ENCODE measurements at places on chromosomes 7 and 10. TPM values are rescaled to one million over a fixed set of nuclear protein-coding genes. Genes with fewer than 3 reads are reported as not detected.

DNA sequence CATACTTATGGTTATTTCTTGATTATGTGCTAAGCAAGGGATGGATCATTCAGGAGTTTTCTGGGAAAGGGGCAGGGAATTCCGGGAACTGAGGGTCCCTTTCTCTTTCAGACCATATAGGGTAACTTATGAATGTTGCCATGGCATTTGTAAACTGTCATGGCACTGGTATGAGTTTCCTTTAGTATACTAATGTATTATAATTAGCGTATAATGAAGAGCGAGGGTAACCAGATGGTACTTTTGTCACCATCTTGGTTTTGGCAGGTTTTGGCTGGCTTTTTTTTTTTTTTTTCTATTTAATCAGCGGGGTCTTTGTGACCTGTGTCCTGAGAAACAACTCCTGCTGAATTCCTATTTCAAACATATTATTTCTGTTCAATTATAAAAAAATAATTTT, 237.6 kb upstream of the PTER start:
- DNase-seq, result no peak

DNA sequence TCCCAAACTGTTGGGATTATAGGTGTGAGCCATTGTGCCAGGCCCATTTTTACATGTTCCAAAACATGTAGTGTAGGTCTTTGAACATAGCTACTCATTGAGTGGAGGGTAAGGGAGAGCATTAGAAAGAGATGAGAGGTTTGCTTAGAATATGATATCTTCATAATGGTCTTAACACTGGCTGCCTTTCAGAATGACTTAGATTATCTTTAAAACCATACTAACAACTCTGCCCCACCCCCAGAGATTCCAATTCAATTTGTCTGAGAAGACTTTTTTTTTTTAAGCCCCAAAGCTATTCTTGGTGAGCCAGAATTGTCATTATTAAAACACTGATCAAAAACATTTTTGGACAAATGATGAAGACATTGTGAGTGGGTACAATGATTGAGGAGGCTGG, 168.9 kb downstream of the PHTF2 start:
- no peak for DNase-seq

- no peak for DNase-seq
Observed at GRCh38 chr10:14024329-14025202, 306.2 kb downstream of the FRMD4A start.

- DNase-seq, result no peak
Observed at GRCh38 chr7:15566476-15566875, 4.7 kb upstream of the AGMO start.

GRCh38 chr7:73715648-73716317, 3.7 kb downstream of the STX1A start:
- peak; percentile 62 for DNase-seq

The FAM25G gene
- not detected for polyA plus RNA-seq

The POLR2J2 gene
- 6.7 TPM for polyA plus RNA-seq

GRCh38 chr10:59702347-59702746, 7.3 kb downstream of the SLC16A9 start:
- no peak for DNase-seq

GRCh38 chr10:132705173-132705572, 80.8 kb downstream of the NKX6-2 start:
- DNase-seq, result no peak

DNA sequence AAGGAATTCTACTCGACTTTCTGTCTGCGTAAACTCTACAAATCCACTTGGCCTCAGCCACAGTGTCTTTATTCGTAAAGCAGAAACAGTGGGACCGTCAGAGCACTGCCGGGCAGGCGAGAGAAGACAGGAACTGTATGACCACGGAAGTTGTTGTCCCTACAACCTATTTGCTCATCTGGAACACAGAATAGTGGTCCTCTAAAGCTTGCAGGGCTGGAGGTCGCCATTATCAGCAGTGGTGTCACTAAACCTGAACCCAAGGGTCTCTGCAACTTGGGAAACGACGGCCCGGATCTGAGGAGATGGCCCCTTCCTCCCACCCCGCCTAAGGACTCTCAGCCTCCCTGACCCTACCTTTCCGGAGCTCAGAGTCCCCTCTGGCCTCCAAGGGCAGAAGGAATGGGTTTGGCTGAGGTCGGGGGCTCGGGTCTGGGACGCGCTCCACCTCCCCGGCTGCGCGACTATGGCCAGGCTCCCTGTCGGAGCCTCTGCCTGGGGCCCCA, 442 bp downstream of the STYXL1 start:
- DNase-seq, result no peak

DNA sequence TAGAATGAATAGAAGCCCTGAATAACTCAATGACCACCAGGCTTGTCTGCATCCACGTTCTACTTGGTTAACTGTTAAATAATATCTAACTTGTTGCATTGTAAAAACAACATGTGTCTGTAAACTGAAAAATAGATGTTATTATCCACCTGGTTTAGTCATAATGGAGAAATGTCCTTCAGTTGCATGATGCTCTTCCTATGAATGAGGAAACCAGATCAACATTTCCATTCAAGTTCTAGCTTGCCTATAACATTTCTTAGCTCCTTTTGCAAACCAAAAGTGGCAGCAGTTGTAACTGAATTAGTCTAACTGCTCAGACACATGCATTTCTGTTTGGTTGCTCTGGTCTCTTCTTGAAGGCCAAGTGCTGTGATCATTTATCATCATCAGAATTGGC, 62.9 kb upstream of the BET1 start:
- DNase-seq, result no peak

The LRRC18 gene
- polyA plus RNA-seq, result 0.12 TPM

The CRTAC1 gene
- 0.35 TPM for polyA plus RNA-seq

- no peak for DNase-seq
Observed at GRCh38 chr10:17923728-17924127, 28.0 kb upstream of the SLC39A12 start.

DNA sequence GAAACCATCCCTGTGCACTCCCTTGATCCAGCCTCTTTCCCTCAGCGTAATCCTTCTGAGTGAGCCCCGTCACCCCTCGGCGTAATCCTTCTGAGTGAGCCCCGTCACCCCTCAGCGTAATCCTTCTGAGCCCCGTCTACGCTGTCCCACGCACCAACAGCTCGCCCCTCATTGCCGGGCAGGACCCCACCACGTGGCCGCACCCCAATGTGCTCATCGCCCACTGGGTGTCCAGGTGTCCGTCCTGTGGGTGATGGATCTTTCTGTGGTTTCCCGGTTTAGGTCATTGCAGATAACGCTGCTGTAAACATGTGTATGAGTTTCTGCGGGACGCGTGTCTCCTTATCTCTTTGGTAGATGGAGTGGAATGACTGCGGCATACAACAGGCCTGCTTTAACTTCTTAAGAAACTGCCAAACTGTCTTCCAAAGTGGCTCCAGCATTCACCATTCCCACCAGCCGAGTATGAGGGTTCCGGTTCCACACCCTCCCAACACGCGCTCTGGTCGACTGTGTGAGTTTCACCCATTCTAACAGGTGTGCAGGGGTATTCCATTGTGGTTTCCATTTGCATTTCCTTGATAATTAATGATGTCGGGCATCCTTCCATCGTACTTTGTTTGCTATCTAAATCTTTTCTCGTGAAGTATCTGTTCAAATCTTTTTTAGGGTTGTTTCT, 42.1 kb upstream of the NKX6-2 start:
- no peak for DNase-seq

DNA sequence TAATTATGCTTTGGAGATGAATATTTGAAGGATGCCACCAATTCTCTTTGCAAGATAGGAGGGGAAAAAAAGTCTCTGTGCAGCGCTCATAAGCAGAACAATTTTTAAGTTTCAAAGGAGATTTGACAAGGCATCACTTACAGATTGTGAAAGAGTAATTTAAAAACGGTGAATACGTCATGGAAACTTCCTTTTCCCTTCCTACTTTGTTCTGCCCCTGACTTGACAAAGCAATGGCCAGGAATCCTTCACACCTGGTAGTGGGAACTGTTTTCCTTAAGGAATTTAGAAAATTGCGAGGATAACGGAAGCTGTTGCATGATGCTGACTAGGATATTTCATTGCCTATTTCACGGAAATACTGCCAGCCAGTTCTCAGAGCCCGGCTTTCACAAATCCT, 16.7 kb downstream of the FAM107B start:
- no peak for DNase-seq

The C10orf53 gene
- polyA plus RNA-seq, result not detected

The ZNF365 gene
- polyA plus RNA-seq, result not detected

GRCh38 chr10:70910486-70911341, 22.3 kb upstream of the PCBD1 start:
- DNase-seq, result no peak

- no peak for DNase-seq
Observed at GRCh38 chr7:154178895-154179294, 126.7 kb downstream of the DPP6 start.

The PAOX gene
- 4.7 TPM for polyA plus RNA-seq

The C10orf67 gene
- polyA plus RNA-seq, result not detected

The CCZ1B gene
- 43.9 TPM for polyA plus RNA-seq

The COL28A1 gene
- polyA plus RNA-seq, result 1.1 TPM

GRCh38 chr10:89469517-89469916, 55.1 kb downstream of the IFIT5 start:
- DNase-seq, result no peak

GRCh38 chr7:78395298-78396036, 596.9 kb downstream of the PHTF2 start:
- DNase-seq, result no peak

GRCh38 chr10:49649936-49650723, 29.3 kb upstream of the C10orf53 start:
- no peak for DNase-seq

The SDHAF3 gene
- 25.4 TPM for polyA plus RNA-seq

The HOXA6 gene
- polyA plus RNA-seq, result 5.6 TPM

Measured in hindlimb muscle (tissue), 1 donor.